ENCODE measurements at places on chromosomes 2 and 18. TPM values are rescaled to one million over a fixed set of nuclear protein-coding genes. Genes with fewer than 3 reads are reported as not detected.
A peak's percentile ranks its signal among the peaks of the same experiment; 100 is the strongest.

ALLC gene
- not detected for total RNA-seq

PRSS56 gene
- not detected for total RNA-seq

UGT1A5 gene
- total RNA-seq = not detected

SIX2 gene
- total RNA-seq = not detected

CDK15 gene
- total RNA-seq = 0.19 TPM

UPP2 gene
- not detected for total RNA-seq

GATA6 gene
- total RNA-seq = 4.3 TPM

- DNase-seq = no peak
These were observed 22.4 kb upstream of the ARMC9 start for GRCh38 chr2:231176066-231176465.

- no peak for DNase-seq
These were observed 38.6 kb upstream of the SH3BP4 start for GRCh38 chr2:234913208-234913626.

DNA sequence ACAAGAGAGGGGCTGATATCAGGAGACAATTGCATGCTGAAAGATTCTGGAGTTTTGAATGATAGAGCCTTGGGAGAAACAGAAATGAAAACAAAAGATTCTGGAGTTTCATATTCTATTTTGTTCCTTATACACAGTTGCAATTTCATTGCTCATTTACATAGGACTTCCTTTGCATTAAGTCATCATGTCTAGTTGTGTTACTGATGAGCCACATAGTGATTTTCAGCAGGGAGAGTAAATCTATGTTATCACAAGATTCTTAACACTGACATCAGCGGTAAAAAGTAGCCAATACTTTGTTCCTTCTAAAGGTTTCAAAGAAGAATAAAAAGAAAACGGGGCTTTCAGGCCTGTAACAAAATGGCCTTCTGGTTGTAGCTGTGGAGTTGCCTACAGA, 7.1 kb downstream of the ADAM17 start:
- no peak for DNase-seq

GRCh38 chr2:143231254-143231645, 102.0 kb downstream of the ARHGAP15 start:
- DNase-seq = peak; percentile 4

DNA sequence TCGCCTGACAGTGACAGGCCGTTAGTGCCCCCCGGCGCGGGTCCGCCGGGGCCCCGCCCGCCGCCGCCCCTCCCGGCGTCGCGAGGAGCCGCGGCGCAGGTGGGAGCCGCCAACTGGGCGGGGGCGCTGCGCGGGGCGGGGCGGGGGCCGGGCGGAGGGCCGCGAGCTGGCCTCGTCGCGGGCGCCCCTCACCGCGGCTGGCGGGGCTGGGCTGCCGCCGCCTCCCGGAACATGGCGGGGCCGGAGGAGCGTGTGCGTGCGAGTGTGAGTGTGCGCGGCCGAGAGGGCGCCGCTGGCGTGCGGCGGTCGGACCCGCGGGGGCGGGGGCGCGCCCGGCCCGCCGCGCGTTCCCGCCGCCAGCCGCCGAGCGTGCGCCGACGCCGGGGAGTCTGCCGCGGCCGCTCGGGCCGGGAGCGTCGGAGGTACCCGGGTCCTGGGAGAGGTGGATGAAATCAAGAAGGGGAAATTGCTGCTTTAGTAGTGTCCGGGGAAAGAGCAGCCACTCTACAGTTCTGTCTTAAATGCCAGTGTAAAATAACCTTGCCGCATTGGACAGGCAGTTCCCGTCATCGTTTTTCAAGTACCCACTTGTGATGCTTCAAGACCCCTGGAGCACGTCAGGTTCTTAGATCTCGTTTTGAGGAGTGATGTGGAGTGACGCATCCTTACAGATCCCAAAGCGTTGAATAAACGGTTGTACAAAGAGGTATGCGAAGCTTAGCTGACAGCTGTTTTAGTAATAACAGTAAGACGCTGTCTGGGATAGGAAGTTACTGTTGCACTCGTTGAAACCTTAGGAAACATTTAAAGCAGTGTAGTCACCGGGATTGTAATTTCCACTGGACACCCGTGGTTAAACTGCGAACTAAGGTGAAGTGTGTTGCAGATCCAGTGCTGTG, 836 bp downstream of the ANKRD12 start:
- DNase-seq = peak; percentile 60

GRCh38 chr18:73766910-73767515, 380.6 kb downstream of the FBXO15 start:
- no peak for DNase-seq

DNA sequence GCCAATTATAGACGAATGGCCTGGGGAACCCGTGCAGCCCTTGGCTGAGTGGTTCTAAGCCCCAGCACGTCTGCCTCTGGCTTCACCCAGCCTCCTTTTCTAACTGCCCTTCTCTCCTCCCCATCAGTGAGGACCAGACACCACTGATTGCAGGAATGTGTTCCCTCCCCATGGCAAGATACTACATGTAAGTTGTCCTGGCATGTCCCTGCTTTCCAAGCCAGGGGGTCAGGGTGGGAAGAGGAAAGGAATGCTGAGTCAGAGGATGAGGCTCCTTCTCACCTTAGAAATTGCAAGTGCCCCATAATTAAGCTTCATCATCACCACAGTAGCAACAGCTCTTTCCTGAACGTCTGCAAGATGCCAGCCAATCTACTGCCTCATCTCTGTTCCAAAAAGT, 4.8 kb downstream of the IL1F10 start:
- peak; percentile 46 for DNase-seq

GRCh38 chr2:96811917-96812316, 4.2 kb upstream of the CNNM3 start:
- no peak for DNase-seq

- peak; percentile 29 for DNase-seq
These were observed 715 bp upstream of the CFAP36 start for GRCh38 chr2:55518841-55519165.

GRCh38 chr2:126644630-126645191, 11.2 kb upstream of the GYPC start:
- DNase-seq = no peak

GRCh38 chr18:3048121-3048520, 35.2 kb upstream of the LPIN2 start:
- no peak for DNase-seq

All from A172 (cell line).